ENCODE measurements at places on chromosomes 1 and 21.

GRCh38 chr1:101239095-101240040 lies 2.5 kb downstream of the S1PR1 start:
- DNase-seq = no peak

GRCh38 chr1:68111519-68112436 lies 61.4 kb upstream of the DIRAS3 start:
- peak; percentile 95 for DNase-seq

GRCh38 chr1:222042120-222042519 lies 300.2 kb upstream of the DUSP10 start:
- no peak for DNase-seq

GRCh38 chr1:236103059-236103458 lies 38.2 kb upstream of the NID1 start:
- DNase-seq = no peak

- no peak for DNase-seq
Measured at GRCh38 chr1:41610361-41610760, 125.9 kb upstream of the EDN2 start.

DNA sequence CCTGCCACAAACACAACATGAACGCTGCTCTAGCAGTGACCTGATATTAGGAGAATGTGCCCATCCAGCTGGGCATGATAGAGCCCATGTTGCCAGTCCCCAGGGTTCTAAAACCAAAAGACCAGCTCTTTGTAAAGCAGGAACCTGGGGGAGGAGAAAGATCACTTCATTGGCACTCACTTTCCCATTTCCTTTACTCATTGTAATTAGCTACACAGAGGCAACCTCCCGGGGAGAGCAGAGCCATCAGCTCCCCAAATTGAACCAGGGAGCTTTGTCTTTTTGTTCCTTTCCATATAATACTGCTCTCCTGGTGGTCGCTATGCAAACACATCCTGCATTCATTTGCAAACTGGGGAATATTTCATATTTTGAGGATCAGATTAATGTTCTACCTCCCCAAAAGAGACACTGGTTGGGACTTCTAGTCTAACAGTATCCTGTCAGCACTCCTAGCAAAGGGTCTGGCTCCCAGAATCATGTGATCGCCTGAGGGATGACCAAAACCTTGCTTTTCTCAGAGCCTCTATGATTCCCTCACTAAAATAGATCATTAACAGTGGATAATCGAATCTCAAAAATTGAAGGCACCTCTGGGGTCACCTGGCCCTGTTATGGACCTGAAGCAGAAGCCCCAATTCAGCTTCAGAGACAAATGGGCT lies 76.7 kb upstream of the CD1D start:
- no peak for DNase-seq

GRCh38 chr1:177173976-177174375 lies 3.2 kb downstream of the BRINP2 start:
- no peak for DNase-seq

GRCh38 chr1:166490437-166490991 lies 323.7 kb upstream of the FAM78B start:
- no peak for DNase-seq

DNA sequence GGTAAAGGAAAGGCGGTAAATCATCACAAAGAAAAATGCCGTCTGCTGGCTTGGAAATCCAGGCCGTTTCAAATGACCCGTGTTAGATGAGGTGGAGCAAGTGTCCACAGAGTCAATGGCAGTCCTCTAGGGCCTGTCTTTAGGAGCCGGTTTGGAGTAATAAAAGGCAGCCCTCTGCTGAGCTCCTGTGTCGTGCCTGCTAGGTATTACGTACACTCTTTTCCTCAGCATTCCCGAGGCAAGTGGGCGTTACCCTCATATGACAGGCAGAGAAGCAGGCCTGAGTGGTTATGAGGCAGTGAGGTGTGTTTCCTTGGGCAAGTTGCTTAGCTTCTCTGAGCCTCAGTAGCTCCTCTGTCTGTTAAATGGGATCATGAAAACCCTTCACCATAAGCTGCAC lies 7.7 kb downstream of the NENF start:
- no peak for DNase-seq

- no peak for DNase-seq
Measured at GRCh38 chr1:234509457-234510328, 30.7 kb upstream of the TARBP1 start.

DNA sequence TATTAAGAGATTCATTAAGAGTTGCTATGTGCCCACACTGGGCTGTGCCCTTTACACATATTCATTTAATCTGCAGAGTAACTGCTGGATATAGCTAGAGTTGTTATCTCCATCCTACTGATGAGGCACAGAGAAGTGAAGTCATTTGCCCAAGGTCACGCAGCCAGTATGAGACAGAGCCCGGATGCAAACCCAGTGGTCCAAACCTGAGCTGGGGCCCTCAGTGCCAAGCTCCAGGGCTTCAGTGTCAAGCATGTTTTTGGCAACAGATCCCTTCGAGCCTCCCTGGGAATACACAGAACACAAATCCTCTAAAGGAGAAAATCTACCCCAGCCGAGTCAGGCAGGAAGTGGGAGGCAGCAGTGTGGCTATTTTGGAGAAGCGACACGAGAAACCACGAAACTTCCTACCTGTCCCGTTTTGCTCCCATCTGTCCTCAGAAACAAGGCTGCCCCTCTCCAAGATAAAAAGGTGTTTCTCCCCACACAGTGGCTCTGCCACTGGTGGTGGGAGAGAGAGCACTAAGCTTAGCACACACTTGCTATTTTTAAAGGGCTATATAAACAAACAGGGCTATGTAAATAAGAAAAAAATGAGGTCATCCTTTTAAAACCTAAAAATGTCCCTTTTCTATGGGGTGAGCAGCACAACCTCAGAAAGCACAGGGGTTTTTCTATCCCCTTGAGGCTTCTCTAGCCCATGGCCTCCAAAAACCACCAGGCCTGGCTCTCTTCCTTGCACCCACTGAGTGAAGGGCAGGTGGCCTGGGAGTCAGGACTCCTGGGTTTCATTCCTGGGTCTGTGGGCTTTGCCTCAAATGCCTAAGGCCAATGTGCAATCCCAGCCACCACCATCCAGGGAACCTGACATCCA lies 138.6 kb upstream of the EDN2 start:
- DNase-seq = no peak

DNA sequence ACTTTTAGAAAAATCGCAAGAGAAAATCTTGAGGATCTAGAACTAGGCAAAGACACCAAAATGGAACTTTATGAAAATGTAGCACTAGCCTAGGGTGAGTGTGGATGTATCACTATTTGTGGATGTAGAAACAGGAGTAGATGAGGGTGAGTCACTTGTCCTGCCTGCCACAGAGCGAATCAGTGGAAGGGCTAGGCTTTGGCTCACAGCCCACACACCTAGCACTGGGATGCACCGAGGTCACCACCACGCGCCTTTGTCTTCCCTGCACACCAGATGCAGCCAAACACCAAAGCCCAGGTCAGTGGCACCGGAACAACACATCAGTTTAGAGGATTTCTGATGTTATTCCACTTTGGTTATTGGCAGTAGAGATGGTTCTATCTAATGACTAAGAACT lies 38.2 kb downstream of the PKNOX1 start:
- DNase-seq = no peak

GRCh38 chr1:22932803-22933470 lies 39.7 kb downstream of the LACTBL1 start:
- DNase-seq = no peak

DNA sequence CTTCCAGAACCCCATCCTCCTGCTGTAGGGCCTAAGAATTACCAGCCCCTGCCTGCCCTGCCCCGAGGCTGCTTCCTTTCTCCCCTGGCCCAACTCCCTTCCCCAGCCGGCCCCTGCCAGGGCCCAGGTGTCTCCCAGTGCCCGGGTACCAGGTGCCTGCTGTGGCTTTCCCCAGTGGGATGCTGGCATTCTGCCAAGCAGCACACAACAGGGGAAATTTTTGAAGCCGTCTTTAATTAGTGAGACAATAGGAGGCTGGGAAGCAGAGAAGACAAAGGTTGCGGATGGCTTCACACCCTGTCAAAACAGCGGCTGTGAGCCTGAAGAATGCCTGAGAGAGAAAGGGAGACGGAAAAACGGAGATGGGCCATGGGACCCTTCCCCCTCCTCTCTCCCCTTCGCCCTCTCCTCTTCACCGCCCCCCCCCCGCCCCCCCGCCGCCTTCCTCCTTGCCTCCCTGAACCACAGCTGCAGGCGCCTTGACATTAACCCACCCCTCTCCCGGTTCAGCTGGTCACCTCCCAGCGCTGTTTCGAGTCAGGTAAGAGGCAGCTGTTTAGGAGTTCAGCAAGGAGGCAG lies 33.6 kb downstream of the LRRN2 start:
- DNase-seq = no peak

- DNase-seq = peak; percentile 19
Measured at GRCh38 chr1:38274974-38275373, 228.4 kb upstream of the POU3F1 start.

- no peak for DNase-seq
Measured at GRCh38 chr1:192535916-192536664, 39.5 kb upstream of the RGS1 start.

- DNase-seq = no peak
Measured at GRCh38 chr21:24450119-24450518, 1157.2 kb downstream of the MRPL39 start.

DNA sequence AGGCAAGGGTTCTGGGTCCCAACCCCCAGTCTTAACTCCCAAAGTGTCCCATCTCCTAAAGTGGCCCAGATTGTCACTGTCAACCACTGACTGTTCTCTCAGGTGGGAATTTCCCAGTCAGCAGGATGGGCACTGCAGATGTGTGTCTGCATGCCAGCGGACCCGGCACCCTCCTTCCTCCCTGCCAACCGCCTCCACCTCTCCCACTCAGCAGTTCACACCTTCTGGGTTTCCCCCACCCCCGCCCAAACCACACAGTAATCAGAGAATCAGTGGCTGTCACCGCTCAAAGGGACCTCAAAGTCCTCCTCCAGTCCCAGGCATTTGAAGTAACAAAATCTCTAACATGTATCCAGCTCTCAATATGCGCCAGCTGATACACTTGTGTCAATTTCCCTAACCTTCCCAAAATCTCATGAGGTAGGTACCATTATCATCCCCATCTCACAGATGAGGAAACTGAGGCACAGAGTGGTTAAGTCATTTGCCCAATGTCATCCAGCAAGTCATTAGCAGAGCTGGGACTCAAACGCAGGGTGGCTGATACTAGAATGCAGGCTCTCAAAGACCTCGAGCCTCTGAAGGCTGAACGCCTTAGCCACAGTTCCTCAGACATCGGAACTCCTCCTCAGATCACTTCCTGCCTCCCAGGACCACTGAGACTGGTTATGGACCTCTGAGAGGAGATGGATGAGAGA lies 4.8 kb downstream of the RUNX3 start:
- DNase-seq = no peak

GRCh38 chr21:34745557-34746255 lies 76.9 kb downstream of the CLIC6 start:
- DNase-seq = peak; percentile 89

DNA sequence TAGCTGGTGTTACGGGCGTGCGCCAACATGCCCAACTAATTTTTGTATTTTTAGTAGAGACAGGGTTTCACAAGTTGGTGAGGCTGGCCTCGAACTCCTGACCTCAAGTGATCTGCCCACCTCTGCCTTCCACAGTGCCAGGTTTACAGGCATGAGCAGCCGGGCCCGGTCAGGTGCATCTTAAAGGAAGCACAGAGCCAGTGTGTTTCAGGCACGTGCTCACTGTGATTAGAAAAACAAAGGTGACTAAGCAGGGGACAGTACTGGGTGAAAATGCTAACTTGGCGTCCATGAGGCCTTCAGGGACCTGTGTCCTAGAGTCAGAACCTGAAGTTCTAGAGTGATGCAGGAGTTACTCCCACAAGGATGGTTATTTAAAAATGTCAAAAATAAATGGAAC lies 60.0 kb upstream of the GJA8 start:
- DNase-seq = no peak

DNA sequence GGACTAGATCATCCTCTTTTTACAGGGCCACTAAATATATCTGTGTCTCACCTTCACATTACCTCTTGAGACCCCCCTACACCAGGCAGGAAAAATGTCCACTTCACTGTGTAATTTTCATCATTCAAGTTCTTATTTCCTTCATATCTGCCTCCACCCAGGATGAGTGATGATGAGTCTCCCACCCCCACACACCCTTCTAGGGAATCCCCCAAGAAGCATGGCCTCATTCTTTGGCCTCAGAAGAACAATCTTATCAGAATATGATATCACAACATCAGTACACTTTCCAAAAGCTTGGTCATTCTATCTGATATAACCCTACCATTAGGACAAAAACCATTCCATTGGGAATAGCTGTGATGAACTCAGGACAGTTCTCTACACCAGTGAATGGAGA lies 170.3 kb upstream of the DUSP10 start:
- no peak for DNase-seq

DNA sequence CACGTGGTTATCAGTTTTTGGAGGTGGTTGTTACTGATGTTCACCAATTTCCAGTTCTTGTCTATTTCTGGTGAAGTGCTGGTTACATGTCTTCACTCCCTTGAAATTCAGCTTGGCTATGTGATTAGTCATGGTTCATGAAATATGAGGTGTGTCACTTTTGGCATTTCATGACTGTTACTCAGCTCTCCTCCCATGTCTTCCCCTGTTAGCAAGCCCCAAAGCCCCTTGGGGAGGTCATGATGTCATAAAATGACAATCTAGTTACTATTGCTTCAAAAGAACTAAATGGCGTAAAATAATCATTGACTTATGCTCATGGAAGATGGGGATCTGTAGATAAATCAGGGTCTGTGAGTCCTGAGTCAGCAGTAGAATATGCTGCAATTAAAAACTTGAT lies 425.1 kb downstream of the SETD4 start:
- DNase-seq = peak; percentile 71

- no peak for DNase-seq
Measured at GRCh38 chr1:59689730-59690129, 125.0 kb upstream of the HOOK1 start.

- DNase-seq = peak; percentile 90
Measured at GRCh38 chr1:243718893-243719292, 131.2 kb downstream of the AKT3 start.

DNA sequence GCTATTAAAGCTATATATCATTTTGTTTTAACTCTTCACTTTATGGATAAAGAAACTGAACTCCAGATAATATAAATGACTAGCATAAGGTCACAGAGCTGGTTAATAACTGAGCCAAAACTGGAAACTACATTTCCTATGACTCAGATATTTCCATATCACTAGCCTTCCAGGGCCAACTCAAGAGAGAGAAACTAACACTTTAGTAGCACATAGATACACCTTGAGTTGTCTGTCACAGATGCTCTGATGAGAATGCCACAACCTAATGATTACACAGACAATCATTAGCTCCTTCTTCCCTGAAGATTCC lies 40.7 kb downstream of the NME7 start:
- peak; percentile 48 for DNase-seq

GRCh38 chr1:116775116-116775752 lies 21.0 kb downstream of the CD2 start:
- DNase-seq = no peak

GRCh38 chr1:246020211-246020954 lies 486.7 kb downstream of the SMYD3 start:
- DNase-seq = no peak

DNA sequence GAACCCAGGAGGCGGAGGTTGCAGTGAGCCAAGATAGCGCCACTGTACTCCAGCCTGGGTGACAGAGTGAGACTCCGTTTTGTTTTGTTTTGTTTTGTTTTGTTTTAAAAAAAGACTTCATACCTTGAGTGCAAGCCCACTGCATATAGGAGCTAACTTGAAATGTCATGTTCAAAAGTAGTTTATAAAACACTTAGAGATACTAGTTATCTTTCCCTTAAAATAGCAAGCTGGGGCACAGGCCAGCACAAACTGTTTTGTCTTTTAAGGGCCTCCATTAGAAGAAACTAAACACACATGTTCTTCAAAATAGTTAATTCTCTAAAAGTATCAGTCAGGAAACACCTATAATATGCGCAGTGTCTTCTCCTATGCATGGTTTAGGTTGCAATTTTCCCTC lies 505.1 kb upstream of the TMPRSS15 start:
- no peak for DNase-seq
